ENCODE measurements at places on chromosomes 4 and X. TPM values are rescaled to one million over a fixed set of nuclear protein-coding genes. Genes with fewer than 3 reads are reported as not detected.

DNA sequence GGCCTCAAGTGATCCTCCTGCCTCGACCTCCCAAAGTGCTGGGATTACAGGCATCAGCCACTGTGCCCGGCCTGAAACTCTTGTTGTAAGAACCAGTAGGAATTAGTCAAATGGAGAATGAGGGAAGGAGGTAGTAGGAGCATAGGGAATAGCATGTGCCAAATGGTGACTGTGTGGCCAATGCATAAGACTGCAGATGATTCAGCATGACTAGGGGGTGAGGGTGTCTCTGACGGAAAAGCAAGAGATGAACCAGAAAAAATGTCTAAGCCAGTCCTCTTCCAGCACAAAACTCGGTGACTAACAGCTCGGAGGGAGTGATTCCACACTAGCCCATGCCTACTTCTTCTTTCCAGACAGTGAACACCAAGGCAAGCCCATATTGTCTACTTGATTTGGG, 58.2 kb upstream of the DUSP21 start:
- DNase-seq = no peak
- no peaks in the 10 kb centered on the region for H3K27me3 ChIP-seq
- H3K27ac ChIP-seq = no peak overlapping the region
- H3K4me1 ChIP-seq = no peaks in the 10 kb centered on the region
- H3K4me3 ChIP-seq = no peak overlapping the region

DNA sequence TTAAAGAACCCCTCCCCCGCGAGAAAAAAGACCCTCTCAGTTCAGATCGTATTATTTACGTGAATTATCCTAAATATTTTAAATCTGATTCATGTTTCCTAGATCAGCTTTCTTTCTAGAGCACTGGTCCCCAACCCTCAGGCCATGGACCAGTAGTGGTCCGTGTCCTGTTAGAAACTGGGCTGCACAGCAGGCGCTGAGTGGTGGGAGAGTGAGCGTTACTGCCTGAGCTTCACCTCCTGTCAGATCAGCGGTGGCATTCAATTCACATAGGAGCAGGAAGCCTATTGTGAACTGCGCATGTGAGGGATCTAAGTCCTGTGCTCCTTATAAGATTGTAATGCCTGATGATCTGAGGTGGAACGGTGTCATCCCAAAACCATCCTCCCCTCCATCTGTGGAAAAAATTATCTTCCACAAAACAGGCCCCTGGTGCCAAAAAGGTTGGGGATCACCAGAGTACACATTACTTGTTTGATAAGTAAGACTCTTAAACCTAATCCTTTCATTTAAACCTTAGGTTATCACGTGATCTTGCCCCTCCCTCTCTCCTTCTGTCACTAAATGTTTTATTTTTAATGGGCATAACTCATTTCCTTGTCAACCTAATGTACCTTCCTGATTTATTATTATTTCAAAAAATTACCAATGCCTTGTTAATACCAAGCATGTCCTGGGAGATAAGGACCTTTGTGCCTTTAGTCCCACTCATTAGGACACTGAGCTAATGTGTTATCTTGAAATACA, 442.9 kb downstream of the TLL1 start:
- no peak overlapping the region for H3K4me3 ChIP-seq
- no peaks in the 10 kb centered on the region for H3K36me3 ChIP-seq
- H3K27me3 ChIP-seq = no peaks in the 10 kb centered on the region
- no peaks in the 10 kb centered on the region for H3K4me1 ChIP-seq
- H3K27ac ChIP-seq = no peak overlapping the region

DNA sequence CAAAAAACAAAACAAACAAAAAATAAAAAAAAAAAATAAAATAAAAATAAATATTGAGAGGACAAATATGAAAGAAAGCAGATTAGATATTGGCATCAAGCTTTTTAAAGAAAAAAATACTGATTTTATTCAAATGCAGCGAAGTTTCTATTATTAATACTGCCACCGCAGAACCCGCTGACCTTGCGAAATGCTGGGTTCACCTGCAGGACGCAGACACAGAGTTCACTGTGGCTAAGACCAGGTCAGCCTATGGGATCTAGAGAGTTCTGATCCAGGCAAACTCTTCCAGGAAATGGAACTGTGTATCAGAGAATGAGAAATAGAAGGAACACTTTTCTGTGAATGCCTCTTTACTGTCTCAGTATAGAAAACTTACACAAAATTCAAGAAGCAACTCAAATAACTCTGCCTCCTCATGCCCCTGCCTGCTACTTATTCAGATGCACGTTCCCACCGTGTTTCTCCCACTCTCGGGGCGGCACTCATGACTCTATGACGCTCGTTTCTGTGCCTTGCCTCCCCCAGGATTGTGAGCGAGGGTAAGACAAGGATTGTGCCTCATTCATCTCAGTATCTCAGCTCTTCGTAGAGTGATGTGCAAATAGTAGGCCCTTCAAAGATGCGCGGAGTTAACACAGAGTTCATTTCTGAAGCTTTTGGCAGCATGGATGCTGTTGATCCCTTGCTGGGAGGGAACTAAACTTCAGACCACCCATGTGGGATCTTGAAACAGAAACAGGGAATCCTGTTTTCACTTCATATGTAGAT, 44.1 kb upstream of the TLR3 start:
- H3K4me1 ChIP-seq = peaks cover 10% of the 10 kb centered on the region
- peak overlapping the region; percentile 23 for H3K27ac ChIP-seq
- DNase-seq = no peak
- no peak overlapping the region for H3K4me3 ChIP-seq
- no peaks in the 10 kb centered on the region for H3K36me3 ChIP-seq
- no peaks in the 10 kb centered on the region for H3K27me3 ChIP-seq

DNA sequence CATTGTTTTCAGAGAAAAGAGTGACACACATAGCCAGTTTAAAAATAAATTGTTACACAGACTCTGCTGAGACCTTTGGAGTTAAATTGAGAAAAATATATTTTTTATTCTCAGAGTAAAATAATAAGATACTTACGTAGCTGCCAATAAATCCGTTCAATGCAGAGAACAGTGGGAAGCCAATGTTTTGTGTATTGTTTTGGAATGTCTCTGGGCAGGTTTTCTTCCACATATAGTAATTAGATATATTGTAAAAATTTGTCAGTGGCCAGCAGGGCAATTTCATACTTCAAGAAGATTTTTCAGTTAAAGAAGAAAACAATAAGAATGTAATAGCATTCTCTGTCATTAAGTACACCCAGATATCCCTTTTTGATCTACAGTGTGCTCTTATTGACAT, 999.5 kb upstream of the INTU start:
- no peaks in the 10 kb centered on the region for H3K4me1 ChIP-seq
- no peaks in the 10 kb centered on the region for H3K36me3 ChIP-seq
- no peaks in the 10 kb centered on the region for H3K27me3 ChIP-seq
- H3K27ac ChIP-seq = no peak overlapping the region
- no peak for DNase-seq

DNA sequence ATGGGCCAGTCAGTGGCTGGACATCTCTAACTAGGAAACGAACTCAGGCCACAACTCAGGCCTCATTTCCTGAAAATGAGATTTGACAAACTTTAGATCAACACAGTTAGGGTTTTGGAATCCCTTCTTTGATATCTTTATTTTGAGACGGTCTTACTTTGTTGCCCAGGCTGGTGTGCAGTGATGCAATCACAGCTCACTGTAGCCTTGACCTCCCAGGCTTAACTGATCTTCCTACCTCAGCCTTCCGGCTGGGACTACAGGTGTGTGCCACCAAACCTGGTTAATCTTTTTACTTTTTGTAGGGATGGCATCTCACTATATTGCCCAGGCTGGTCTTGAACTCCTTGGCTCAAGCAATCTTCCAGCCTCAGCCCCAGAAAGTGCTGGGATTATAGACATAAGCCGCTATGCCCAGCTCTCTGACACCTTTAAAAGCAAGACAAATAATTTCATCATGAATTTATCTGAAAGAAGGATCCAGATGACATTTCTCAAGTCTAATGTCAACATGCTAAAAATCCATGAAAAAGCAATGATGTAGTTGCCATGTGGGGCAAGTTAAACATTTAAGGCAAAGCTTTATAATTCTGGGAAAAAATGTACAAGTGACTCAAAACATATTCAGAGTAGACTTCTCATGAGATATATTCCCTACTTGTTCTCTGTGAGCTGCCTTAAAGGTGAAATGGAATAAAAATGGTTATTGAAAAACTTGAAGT, 89.1 kb upstream of the CBR4 start:
- peaks cover 7% of the 10 kb centered on the region for H3K4me1 ChIP-seq
- H3K27ac ChIP-seq = peak overlapping the region; percentile 79
- no peaks in the 10 kb centered on the region for H3K27me3 ChIP-seq
- H3K36me3 ChIP-seq = peaks cover 6% of the 10 kb centered on the region
- no peak for DNase-seq
- H3K4me3 ChIP-seq = no peak overlapping the region

GRCh38 chr4:83631066-83631465, 95.2 kb downstream of the GPAT3 start:
- no peak overlapping the region for H3K27ac ChIP-seq
- no peaks in the 10 kb centered on the region for H3K27me3 ChIP-seq
- H3K4me1 ChIP-seq = no peaks in the 10 kb centered on the region
- no peak overlapping the region for H3K4me3 ChIP-seq

TLR10 gene
- not detected for total RNA-seq

PPP2R2C gene
- 2.2 TPM for total RNA-seq

Measured in ascending aorta (tissue), 2 donors.